ENCODE measurements at places on chromosomes 3 and 15. TPM values are rescaled to one million over a fixed set of nuclear protein-coding genes. Genes with fewer than 3 reads are reported as not detected.
A peak's percentile ranks its signal among the peaks of the same experiment; 100 is the strongest.

GRCh38 chr3:56219894-56220805, 248.1 kb downstream of the ERC2 start:
- DNase-seq = no peak

GRCh38 chr15:56933410-56933809, 15.0 kb downstream of the TCF12 start:
- no peak for DNase-seq

GRCh38 chr3:58897646-58898045, 152.2 kb downstream of the CFAP20DC start:
- no peak for DNase-seq

- DNase-seq = no peak
Observed at GRCh38 chr15:35210370-35210769, 125.3 kb upstream of the NANOGP8 start.

DNA sequence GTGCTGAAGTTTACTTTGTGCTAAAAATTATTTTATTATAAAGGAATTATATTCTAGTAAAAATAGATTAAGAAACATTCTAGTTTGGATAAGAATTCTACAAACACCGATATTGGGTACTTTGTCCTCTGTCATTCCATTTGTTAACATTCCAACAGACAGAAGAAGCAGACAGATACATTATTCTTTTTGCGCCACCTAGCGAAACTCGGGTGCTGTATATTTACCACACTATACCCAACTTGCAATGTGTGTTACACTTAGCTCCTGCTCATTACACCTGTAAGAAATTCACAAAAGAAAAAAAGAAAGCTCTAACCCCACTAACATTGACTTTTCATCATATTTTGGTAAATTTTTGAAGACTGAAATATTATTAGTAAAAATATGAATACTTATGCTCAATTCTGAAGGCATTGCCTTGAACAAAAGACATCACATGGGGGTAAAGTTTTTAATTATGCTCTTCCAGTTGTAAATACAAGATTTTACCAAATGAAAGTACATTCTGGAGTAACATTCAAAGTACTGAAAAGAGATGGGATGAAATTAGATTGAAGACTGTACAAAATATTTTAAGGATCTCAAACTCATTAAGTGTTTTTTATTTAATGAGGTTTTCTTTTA, 136.5 kb upstream of the MLF1 start:
- peak; percentile 26 for DNase-seq

DNA sequence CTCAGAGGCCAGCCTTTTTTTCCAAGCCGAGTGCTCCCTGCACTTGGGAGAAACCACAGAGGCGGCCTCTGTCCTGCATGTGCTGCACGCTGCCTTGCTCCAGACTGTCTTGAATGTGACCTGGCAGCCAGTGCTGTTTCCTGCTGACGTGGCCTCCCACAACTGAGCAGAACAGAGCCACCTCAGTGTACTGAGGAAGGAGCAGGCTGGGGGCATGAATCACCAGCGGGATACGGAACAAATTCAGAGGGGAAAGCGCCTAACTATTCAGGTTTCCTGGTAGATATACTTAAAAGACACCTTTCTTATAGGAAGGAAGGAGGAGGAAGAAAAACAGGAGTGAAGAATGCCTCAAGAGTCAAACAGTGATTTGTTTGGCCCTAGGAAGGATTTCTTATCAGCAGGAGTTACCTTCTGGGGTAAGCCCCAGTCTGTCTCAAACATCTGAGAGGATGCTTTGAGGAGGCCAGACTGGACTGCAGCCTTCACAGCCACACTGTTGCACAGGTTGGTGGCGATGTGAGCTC, 114.0 kb downstream of the FNDC3B start:
- peak; percentile 89 for DNase-seq

- no peak for DNase-seq
Observed at GRCh38 chr3:78632925-78633553, 1134.8 kb downstream of the ROBO1 start.

DNA sequence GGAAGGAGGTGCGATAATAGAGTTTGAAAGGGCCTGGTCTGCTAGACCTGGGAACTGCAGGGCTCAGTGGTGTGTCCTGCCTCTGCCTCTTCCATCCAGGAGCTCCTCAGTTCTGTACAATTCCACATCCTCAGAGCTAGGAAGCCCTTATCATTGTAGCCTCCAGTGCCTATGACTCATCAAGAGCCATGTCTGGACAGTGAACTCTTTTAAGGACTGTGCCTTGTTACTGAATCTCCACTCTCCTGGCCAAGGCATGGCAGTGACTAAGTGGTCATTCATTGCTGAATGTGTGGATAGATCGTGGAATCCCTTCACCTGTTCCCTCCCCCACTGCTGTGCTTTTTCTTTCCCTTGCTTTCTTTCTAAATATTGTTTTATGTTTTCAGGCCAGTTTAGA, 2.9 kb downstream of the TIMP4 start:
- DNase-seq = no peak

GRCh38 chr3:73603762-73604171, 21.0 kb downstream of the PDZRN3 start:
- DNase-seq = no peak

GRCh38 chr3:99625643-99626416, 12.6 kb upstream of the COL8A1 start:
- no peak for DNase-seq

DNA sequence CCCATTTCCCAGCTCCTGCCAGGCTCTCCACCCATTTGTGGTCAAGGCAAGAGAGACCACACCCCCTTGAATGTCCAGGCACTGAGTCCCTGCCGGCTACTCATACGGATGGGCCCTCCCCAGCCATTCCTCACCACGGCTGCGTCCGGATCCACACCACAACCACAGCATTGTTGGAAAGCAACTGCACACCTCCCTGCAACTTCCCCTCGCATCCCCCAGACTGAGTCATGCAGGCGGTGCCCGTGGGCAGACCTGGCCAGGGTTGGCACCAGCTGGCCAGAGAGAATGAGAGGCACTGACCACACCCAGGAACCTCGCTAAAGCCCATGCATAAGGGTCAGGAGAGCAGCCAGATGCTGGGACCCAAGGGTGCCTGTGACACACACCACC, 30.5 kb downstream of the LOXL1 start:
- DNase-seq = no peak

GRCh38 chr3:134197681-134198261, 52.9 kb downstream of the RYK start:
- no peak for DNase-seq

DNA sequence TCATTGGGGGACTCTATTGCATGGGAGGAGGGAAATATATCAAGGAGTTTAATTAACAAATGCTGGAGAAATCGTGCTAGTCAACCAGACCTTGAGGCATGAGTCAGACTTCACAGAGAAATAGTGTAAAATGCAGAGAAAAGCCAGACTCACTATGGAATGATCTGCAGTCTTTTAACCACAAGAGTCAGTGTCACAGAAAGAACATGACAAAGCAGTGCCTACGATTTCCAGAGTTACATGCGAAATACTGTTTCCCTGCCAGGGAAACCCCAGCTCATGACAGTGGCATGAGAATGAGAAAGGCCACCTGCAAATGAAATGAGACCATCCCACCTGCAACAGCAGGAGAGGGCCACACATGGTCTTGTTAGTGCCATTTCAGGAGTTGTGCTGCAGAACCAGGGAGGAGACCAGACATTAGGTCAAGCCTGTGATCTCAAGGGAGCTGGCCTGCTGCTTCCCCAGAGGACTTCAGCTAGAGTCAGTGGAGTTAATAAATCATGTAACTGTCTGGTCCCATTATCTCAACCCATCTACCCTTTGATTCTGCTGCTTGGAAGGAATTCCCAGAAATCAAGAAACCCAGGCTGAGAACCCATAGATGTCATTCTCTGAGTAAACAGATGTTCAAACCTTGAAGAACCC, 79.0 kb downstream of the ERC2 start:
- DNase-seq = no peak

- no peak for DNase-seq
Observed at GRCh38 chr15:63482874-63483323, 21.5 kb upstream of the USP3 start.

GRCh38 chr15:43529587-43530345, 12.4 kb downstream of the MAP1A start:
- DNase-seq = no peak

DNA sequence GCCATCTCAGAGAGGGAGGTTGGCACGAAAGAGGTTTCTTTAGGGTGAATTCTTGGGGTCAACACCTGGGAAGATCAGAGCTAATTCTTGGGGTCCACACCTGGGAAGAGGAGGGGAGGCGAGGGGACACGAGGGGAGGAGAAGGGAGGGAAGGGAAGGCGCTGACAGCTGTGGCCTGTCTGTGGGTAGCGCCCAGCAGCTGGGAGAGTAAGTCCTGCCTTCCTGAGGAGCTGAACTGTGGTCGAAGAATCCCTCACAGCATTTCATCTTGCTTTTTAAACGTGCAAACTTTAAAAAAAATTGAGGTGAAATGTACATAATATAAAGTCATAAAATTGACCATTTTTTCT, 63.2 kb upstream of the CGNL1 start:
- DNase-seq = no peak

GRCh38 chr3:57647292-57647940, 45.5 kb downstream of the DENND6A start:
- DNase-seq = no peak

GRCh38 chr3:54067055-54067698, 55.2 kb upstream of the CACNA2D3 start:
- DNase-seq = no peak

- DNase-seq = no peak
Observed at GRCh38 chr15:88661041-88661700, 22.4 kb downstream of the ISG20 start.

GRCh38 chr3:196399485-196399945, 32.7 kb downstream of the UBXN7 start:
- no peak for DNase-seq

- DNase-seq = no peak
Observed at GRCh38 chr3:141316851-141317250, 51.5 kb upstream of the ZBTB38 start.

DNA sequence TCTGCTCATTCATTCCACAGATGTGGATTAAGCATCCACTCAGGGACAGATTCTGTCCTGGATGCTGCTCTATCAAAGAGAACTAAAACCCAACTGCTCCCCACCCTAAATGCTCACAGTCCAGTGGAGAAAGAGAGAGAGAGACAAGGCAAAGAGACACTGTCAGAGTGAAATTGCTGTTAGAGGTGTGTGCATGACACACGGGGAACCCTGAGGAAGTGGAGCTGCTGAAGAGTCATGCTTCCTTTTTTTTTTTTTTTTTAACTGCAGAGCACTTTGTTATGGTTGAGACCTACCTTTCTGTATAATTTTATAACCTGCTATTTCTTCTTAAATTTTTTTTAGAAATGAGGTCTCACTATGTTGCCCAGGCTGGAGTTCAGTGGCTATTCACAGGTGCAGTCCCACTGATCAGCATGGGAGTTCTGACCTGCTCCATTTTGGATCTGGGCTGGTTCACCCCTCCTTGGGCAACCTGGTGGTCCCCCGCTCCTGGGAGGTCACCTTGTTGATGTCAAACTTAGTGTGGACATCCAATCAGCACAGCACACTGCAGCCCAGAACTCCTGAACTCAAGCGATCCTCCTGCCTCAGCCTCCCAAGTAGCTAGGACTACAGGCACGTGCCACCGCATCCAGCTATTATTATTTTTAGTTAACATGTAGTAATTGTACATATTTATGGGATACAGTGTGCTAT, 18.2 kb upstream of the PSTPIP1 start:
- DNase-seq = no peak

GRCh38 chr3:65811086-65811761, 227.5 kb downstream of the MAGI1 start:
- peak; percentile 30 for DNase-seq

DNA sequence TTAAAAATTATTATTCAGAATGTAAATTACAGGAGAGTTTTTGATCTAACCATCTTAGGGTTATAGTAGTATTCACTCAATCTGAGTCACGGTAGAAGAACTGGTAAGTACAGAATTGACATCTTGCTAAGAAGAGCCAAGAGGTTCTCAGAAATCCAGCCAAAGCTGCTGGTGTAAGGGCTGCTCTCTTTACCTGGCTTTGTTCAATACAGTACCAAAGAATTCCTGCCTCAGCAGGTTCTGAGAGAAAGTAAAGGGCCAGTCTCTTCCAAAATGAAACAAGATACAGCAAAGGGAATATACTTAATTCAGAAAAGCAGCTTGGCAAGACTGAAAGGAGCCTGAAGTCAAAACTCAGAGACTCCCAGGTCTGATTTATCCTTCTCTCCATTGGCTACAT, 193.1 kb downstream of the TNIK start:
- no peak for DNase-seq

- DNase-seq = no peak
Observed at GRCh38 chr3:38021196-38021595, 8.2 kb downstream of the PLCD1 start.

- no peak for DNase-seq
Observed at GRCh38 chr3:3827111-3827510, 27.9 kb downstream of the LRRN1 start.

DNA sequence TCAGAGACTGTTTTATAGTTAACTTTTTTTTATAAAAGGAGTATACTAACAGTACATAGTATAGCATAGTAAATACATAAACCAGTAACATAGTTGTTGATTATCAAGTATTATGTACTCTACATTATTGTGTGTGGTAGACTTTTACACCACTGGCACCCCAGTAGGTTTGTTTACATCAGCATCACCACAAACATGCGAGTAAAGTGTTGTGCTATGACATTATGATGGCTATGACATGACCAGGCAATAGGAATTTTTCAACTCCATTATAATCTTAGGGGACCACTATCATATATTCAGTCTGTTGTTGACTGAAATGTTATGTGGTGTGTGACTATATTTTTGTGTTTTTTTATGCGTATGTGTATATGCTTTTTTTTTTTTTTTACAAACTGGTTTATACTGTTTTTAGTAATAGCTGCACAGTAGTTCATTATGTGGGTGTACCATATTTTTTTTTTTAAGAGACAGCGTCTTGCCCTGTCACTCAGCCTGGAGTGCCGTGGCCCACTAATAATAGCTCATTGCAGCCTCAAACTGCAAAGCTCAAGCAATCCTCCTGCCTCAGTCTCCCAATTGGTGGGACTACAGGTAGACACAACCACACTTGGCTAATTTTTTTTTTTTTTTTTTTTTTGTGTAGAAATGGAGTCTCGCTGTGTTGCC, 1.9 kb downstream of the CAPN7 start:
- DNase-seq = no peak

Gene FOXL2NB
- total RNA-seq = not detected

Gene RETNLB
- not detected for total RNA-seq

Gene ADIPOQ
- 4.0 TPM for total RNA-seq

Gene GRAMD1C
- 3.4 TPM for total RNA-seq

Gene LRRC34
- 1.6 TPM for total RNA-seq

Gene REC114
- total RNA-seq = 0.84 TPM

Gene PATL2
- total RNA-seq = 3.0 TPM

Gene TMEM212
- not detected for total RNA-seq

Gene SENP8
- 6.3 TPM for total RNA-seq

Measured in left ventricle myocardium superior (tissue), 1 donor.